ENCODE measurements at places on chromosomes 7 and 10.

DNA sequence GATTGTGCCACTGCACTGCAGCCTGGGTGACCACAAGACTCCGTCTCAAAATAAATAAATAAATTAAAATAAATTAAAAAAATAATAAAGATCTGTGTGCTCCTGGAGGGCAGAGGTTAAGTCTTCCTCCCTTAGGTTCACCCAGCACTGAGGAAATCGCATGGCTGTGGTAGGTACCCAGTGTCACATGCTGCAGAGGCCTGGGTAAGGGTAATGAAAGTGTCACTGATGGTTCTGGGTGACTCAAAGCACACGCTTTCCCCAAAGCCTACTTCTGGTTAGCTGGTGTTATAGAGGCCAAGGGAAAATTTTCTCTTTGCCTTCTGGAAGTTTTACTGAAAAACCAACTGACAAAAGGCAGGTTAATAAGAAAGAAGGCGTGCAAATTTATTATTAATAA lies 88.8 kb upstream of the ITGB1 start:
- no peak for DNase-seq

DNA sequence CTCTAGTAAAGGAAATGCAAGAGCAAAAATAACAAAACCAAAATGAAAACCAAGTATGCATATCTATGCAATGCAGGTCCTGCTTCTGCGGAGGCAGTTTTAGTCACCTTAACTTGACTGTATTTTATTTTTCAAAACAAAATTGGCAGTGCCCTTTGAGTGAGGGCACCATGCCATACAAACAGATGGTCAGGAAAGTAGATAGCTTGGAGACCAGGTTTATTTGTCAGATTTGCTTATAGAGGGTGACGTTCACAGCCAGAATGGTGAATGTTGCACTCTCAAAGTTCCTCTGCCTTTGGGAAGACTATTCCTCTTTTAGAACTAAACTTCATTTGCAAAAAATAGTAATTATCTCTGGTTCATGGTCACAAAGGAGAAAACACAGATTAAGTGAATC lies 801.9 kb downstream of the ANKRD7 start:
- DNase-seq: no peak

GRCh38 chr10:85926986-85927385 lies 439.6 kb downstream of the GRID1 start:
- no peak for DNase-seq

- no peak for DNase-seq
These were observed 32.0 kb upstream of the EN2 start for GRCh38 chr7:155425887-155426286.

- no peak for DNase-seq
These were observed 5.2 kb downstream of the HMX3 start for GRCh38 chr10:123140983-123141390.

- no peak for DNase-seq
These were observed 34.8 kb downstream of the ITGB8 start for GRCh38 chr7:20365486-20365885.

DNA sequence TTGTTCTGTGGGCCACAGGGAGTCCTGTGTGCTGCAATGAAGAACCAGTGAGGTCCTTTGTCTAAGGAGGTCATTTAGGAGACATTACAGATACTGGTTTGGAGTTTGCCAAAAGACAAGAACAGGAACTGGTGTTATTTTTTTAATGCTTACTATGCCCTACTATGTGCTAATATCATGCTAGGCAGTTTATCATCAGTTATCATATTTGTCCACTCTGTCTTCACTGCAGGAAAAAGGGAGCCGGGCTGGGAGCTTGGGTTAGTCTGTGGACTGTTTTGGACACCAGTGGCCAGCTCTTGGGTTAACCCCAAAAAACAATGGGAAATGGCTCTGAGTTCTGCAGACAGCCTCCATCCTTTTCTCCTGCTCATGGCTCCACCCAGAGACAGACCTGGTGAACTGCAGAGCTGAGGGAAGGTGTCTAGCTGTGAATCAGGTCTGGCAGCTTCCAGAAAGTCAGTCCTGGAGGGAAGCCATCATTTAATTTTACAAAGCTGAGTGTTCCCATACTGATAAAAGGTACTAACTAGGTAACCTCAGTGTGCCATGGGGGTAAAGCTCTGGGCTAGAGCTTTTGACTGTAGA lies 101.2 kb upstream of the ZNF746 start:
- no peak for DNase-seq

- no peak for DNase-seq
These were observed 43.8 kb downstream of the EXOC6 start for GRCh38 chr10:92891885-92892690.

DNA sequence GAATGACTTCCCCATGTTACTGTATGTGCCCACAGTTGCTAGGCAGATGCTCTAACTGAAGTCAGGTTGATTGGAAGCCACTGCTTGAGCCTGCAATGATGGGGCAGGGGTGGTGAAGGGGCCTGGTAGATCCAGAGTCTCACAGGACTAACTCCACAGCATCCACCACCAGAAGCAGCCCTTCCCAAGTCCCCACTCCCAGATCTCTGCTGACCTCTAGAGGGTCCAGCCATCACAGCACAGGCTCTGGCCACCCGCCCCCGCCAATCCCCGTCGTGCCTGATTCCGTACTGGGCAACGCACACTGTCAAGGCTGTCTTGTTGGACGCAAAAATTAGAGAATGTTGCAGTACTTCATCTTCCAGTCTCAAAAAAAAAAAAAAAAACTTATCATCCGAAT lies 136.8 kb upstream of the PDE1C start:
- DNase-seq: no peak

GRCh38 chr10:23399701-23400144 lies 39.2 kb upstream of the OTUD1 start:
- DNase-seq: no peak

DNA sequence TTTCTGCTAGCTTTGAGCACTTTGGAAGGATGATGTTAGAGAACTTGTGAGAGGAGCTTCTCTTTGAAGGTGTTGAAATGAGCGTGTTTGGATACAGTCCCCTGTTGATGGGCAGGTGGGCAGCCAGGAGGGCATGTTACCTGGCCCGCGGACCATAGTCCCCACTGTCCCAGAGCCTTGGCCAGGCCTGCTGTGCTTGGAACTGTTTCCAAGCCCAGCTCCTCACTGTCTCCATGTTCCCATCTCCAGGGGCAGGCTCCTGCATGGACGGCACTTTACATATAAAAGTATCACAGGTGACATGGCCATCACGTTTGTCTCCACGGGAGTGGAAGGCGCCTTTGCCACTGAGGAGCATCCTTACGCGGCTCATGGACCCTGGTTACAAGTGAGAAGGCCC lies 27.2 kb upstream of the TRIM8 start:
- no peak for DNase-seq

GRCh38 chr7:16609842-16610450 lies 35.6 kb downstream of the ANKMY2 start:
- DNase-seq: no peak
